NCI-H187 treated with DMSO at 0.1 percent for 48 hours (cell line): ENCODE measurements at places on chromosomes 1 and 21.
A peak's percentile ranks its signal among the peaks of the same experiment; 100 is the strongest.

DNA sequence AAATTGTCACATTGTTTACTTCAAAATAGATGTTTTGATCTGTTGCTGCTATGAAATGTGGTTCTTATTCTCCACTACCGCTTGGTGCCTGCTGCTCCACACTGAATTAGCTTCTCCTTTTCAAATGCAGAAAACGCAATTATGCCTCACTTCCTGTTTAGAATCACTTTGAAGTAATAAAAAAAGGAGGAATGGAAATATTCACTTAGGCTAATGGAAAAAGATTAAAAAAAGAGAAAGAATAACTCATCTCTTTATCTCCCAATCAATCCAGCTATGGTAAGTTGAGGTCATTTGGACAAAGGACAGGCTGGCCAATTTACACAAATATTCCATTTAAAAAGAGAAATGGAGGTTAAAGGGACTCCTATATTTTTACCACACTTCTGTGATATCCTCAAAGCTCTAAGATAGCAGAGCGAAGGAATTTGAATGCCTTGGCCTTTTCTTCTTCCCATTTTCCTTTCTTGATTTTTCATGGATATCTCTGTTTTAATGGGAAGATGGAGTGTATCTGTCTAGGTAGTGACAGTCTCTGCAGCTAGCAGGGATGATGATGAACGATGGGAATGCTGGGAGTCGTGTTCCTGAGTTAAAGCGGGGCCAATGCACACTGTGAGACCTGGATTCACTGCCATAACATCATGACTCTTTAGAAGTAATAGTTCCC is 35.7 kb downstream of the RGS5 start:
- no peak for DNase-seq

- no peak for DNase-seq
Observed at GRCh38 chr1:33036051-33036525, 595 bp downstream of the AK2 start.

DNA sequence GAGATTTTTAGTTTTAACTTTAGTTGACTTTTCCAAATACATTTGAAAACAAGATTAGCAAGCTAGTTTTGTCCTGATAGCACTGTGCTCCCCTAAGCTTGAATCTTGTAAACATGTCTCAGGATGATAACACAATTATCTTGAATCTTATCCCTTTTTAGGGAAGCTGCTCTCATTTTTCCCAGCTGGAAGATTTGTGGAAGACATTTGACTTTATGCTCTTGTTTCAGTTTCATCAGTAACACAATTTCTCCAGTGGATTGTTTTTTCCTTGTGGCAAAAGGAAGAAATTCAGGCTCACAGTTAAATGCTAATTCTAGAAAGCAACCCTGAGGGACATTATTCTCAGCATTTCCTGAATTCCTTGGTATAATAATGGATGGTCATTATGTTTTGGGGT is 88.8 kb downstream of the CDC7 start:
- DNase-seq = no peak

GRCh38 chr1:21534674-21535378 is 25.6 kb downstream of the ALPL start:
- DNase-seq = peak; percentile 37

- no peak for DNase-seq
Observed at GRCh38 chr1:204106825-204107224, 33.9 kb downstream of the SOX13 start.

DNA sequence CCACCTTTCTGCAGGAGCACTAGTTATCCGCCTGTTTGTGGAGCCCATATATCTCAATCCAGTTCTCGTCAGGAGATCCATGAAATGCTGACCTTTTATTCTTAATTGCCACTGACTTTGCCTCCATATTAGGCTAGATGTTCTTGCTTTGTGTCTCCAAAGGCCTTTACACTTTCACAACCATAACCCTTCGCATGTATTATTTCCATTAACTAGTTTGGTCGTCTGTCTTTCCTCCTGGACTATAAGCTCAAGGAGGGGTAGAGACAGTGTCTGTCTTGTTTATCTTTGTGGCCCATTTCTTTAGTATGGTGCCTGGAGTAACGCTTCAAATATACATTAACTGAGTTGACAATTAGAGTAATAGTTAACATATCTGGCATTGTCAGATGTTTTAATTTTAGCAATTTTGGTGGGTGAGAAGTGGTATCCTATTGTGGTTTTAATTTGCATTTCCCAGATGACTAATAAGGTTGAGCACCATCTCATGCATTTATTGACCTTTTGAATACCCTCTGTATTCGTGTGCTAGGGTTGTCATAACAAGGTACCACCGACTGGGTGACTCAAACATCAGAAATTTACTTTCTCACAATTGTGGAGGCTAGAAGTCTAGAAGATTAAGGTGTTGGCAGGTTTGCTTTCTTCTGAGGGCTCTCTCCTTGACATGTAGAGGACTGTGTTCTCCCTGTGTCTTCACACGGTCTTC is 21.7 kb upstream of the IL12RB2 start:
- DNase-seq = no peak
